ENCODE measurements at places on chromosomes 5 and 9.
A peak's percentile ranks its signal among the peaks of the same experiment; 100 is the strongest.

GRCh38 chr9:133060417-133060841 lies 1.4 kb upstream of the CEL start:
- DNase-seq: peak; percentile 47

GRCh38 chr5:53053364-53053763 lies 56.2 kb downstream of the MOCS2 start:
- no peak for DNase-seq

- no peak for DNase-seq
These were observed 129.8 kb upstream of the IFNE start for GRCh38 chr9:21611891-21612290.

- no peak for DNase-seq
These were observed 143.6 kb downstream of the CDH9 start for GRCh38 chr5:26894719-26895263.

- DNase-seq: no peak
These were observed 15.2 kb downstream of the IPPK start for GRCh38 chr9:92654481-92655301.

GRCh38 chr5:67935908-67936566 lies 279.5 kb upstream of the PIK3R1 start:
- no peak for DNase-seq

- no peak for DNase-seq
These were observed 7.2 kb downstream of the C9orf72 start for GRCh38 chr9:27566118-27566517.

- DNase-seq: peak; percentile 23
These were observed 101.2 kb downstream of the TRIM36 start for GRCh38 chr5:115068239-115069086.

- DNase-seq: no peak
These were observed 551.2 kb upstream of the TUSC1 start for GRCh38 chr9:26229324-26230054.

- DNase-seq: no peak
These were observed 132.4 kb downstream of the GABBR2 start for GRCh38 chr9:98576354-98576753.

GRCh38 chr5:170571875-170572852 lies 68.3 kb downstream of the KCNIP1 start:
- DNase-seq: no peak

GRCh38 chr9:20853866-20854265 lies 169.8 kb downstream of the FOCAD start:
- no peak for DNase-seq

DNA sequence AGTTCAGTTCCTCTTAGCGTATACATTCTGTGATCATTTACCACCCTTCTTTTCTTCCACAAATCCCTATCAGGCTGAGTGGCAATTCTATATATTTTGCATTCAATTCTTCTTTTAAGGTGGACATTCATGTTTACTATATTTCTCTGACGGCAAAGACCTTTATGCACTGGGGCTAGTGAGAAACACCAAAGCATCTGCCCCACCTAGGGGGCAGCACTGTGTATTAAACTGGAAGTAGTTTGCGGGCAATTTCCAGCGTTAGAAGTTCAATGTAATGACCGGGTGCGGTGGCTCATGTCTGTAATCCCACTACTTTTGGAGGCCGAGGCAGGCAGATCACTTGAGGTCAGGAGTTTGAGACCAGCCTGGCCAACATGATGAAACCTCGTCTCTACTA lies 27.9 kb upstream of the FBXL7 start:
- DNase-seq: no peak

DNA sequence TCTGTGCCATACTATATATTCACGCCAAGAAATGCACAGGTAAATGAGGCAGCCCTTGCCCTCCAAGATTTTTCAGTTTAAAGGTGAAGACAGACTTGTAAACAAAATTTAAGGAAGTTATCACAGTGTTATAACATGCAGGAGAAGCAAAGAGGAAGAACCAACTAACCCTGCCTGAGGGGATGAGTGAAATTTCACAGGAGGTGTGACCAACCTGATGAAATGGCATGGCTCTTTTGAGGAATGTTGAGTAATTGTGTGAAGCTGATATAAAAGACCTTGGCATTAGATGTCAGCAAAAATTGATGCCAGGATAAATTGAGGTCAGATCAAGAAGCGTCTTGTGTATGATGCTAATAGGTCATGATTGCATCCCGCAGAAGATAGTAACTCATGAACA lies 86.5 kb downstream of the HCN1 start:
- no peak for DNase-seq

GRCh38 chr9:126796758-126797157 lies 8.1 kb upstream of the ZBTB43 start:
- peak; percentile 21 for DNase-seq

DNA sequence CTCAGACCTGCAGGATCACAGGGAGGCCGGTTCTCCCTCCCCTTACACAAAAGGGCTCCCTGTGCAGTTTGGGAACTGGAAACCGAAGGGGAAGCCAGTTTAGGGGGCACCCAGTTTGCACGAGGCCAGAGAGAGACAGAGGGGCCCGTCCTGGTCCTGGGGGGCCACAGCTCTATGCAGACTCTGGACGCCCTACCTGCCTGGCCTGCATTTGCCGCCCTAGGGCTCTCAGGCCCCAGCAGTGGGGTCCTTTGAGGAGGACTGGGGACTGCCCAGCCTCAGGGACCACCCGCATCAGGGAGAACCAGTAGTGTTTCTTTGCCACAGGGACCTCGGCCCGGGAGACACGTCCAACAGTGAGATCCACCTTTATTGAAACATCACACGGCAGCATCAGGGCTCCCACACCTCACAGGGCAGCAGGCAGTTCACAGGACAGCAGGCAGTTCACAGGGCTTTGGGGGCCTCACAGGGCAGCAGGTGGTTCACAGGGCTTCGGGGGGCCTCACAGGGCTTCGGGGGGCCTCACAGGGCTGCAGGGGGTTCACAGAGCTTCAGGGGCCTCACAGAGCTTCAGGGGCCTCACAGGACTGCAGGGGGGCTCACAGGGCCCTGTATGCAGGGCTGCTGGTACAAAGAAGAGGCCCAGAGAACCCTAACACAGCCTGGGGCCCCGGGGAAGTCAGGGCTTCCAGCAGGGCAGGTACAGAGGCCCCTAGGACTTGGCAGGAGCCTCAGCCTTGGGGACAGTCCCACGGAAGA lies 648 bp upstream of the NSMF start:
- DNase-seq: no peak

DNA sequence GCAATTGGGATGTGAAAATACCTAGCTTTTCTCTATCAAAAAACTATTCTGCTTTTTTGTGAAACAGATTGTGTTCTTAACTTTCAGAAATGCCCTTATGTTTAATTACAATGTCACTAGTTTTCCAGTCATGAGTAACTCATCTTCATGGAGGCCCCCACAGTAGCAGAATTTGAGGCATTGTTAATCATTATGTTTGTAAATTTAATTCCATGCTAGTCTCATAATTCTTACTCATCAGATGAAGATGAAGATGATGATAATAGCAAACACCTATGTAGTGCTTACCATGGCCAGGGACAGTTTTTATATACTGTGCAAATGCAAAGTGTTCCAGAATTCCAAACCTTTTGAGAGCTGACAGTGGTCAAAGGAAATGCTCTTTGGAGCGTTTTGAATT lies 27.7 kb upstream of the F2R start:
- no peak for DNase-seq

GRCh38 chr5:172642051-172642409 lies 967 bp downstream of the NEURL1B start:
- no peak for DNase-seq

GRCh38 chr9:34326690-34327089 lies 2.4 kb downstream of the KIF24 start:
- no peak for DNase-seq

- peak; percentile 61 for DNase-seq
These were observed 35.1 kb downstream of the FAM13B start for GRCh38 chr5:137997726-137998213.

DNA sequence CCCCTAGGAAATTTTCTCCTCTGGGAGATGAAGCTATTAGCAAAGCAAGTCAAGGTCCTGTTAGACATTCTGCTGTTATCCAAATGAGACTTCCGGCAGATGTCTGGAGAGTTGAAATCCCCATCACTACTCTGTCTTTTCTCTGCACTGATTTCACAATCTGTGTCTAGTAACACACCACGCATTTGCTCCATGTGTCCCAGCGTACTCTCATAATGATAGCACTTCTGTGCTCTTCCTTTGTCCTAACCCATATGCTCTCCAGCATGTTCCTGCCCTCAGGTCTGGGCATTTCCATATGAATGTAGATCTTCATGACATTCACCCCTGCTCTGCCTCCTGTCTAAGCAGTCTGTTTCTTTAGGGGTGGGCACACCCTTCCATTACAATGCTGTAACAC lies 1949.0 kb upstream of the WWC1 start:
- no peak for DNase-seq

DNA sequence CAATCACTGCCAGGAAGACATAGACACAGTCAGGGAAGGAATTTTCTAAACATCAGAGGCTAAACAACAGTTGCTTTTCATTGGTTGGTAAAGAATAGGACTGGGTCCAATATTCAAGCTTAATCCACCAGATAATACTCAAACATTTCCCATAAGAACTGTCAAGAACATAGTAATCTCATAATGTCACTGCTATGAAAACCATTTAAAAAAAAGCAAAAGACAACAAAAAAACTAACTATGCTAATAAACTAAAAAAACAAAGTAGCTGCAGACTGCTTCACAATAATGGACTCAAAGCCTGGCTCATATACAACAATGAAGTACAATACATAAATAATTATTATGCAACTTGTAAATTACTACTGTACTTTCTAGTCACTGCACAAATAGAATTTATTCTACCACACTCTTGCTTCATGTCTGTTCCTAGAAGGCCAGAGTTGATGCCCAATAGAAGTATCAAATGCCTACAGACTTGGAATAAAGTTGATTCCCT lies 148.7 kb downstream of the MLLT3 start:
- no peak for DNase-seq

- no peak for DNase-seq
These were observed 66.2 kb downstream of the FOXD1 start for GRCh38 chr5:73382401-73382740.

DNA sequence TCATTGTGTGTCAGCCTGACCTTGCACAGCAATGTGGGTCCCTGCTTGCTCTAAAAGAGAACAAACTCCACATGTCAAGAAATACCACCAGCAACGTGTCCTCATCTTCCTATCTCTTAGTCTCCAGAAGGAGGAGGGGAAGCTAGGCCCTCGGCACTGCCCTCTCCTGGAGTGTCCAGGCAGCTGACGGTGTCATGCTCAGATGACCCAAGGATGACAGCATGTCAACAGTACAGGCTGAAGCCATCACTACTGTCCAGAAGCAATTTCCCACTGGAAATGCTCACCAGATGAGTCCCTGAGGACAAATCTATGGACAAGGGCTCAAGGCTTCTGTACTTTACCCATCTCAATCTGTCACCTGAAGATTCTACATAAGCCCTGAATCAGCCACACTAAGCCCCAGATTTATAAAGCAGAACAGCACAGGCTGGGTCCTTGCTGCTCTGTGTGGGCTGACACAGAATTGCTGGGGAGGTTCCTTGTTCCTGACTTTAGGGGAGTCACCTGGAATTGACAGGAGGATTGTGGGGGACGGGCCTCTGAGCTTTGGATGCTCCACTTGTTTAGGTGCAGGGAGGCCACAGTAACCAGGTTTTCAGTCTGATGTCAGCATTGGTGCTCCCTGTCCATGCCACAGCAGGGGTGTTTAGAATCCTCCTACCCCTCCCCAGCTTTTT lies 210.2 kb downstream of the DAB2IP start:
- peak; percentile 36 for DNase-seq

- DNase-seq: peak; percentile 38
These were observed 242.1 kb downstream of the HCN1 start for GRCh38 chr5:45454114-45454513.

- no peak for DNase-seq
These were observed 138.2 kb downstream of the PRDM6 start for GRCh38 chr5:123227216-123227615.

GRCh38 chr9:70120834-70121510 lies 77.3 kb downstream of the MAMDC2 start:
- no peak for DNase-seq

DNA sequence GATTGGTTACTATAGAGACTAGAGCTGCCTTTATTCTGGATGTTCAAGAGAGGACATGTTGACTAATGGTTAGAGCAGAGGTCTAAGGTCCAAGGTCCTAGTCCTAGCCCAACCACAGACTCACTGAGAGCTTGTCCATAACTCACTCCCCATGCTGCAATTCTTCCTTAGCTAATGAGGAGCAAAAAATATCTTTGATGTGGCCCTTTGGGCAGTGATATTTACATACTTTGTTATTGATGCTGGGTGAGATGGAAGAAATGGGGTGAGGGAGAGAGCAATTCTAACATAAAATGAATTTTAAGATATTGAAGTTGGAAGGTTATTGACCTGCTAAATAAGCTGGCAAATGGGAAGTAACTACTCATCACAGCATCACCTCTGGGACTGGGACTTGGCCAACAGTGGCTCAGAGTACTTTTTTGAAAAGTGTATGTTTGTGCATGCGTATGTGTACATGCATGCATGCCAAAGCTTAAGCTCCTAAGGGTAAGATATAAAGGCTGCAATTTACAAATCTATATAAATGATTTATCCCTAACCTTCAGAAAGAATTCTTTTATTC lies 58.0 kb upstream of the ANKRD55 start:
- no peak for DNase-seq

- DNase-seq: no peak
These were observed 7.2 kb upstream of the ABLIM3 start for GRCh38 chr5:149133795-149134777.

DNA sequence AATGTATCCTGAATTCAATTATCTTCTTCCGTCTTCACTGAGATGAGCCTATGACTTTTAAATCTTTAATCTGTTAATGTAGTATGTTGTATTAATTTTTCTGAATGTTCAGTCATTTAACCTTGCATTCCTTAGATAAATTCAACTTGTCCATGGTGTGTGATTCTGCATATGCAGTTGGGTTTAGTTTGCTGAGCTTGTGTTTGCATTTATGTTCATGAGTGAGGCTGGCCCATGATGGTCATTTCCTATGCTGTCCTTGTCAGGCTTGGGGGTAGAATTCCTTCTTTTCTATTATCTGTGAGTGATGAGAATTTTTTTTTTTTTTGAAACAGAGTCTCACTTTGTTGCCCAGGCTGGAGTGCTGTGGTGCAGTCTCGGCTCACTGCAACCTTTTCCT lies 131.8 kb upstream of the COL5A1 start:
- no peak for DNase-seq

- no peak for DNase-seq
These were observed 186.3 kb downstream of the NR3C1 start for GRCh38 chr5:143217065-143217803.

DNA sequence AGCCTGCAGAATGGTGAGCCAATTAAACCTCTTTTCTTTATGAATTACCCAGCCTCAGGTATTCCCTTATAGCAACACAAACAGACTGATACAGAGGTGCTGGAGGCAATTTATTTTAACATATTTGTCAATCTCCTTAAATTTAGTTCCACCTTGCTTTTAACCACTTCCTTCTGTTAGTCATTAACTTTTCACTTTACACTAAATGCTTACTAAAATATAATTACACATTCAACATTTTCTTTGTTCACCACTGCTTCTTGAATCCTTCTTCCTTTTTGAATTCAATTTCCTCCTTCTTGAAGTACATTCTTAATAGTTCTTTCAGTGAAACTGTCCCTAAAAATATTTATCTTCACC lies 39.4 kb downstream of the LYRM7 start:
- no peak for DNase-seq

GRCh38 chr9:106723926-106724325 lies 139.0 kb upstream of the ZNF462 start:
- DNase-seq: no peak

Measured in NAMALWA (cell line).